ENCODE measurements at places on chromosomes 16 and 17.

GRCh38 chr16:71927383-71927782 lies 32.1 kb downstream of the IST1 start:
- DNase-seq: no peak

DNA sequence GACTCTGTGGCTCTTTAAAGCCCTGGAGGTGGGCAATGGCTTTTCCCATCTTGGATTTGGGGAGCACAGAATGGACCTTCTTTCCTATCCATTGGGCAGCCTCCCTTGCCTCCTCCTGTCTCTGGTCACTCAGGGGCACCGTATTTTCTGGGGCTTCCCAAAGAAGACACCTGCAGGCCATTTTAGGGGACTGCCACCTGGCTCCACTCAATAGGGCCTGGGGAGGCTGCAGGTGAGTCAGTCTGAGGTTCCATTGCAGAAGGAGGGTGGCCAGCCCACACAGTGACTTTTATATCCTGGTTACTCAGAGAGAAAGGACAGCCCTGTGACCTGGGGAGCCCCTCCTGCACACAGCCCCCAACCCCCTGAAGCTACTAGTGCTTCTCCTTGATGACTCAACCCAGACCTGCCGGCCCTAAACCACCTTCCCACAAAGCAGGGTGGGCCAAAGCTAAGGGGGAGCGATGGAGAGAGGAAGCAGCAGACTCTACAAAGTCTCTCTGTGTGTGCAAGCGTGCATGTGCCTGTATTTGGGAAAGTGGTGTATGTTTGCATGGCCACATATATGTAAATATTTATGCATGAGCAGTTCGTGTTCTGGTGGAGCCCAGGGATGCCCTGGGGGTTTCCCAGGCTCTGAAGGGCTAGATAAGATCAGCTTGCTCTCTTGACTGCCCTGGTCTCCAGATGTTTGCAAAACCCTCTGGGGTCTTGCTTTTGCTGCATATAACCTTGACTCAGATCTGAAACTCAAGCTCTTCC lies 5.0 kb downstream of the CX3CL1 start:
- DNase-seq: no peak

DNA sequence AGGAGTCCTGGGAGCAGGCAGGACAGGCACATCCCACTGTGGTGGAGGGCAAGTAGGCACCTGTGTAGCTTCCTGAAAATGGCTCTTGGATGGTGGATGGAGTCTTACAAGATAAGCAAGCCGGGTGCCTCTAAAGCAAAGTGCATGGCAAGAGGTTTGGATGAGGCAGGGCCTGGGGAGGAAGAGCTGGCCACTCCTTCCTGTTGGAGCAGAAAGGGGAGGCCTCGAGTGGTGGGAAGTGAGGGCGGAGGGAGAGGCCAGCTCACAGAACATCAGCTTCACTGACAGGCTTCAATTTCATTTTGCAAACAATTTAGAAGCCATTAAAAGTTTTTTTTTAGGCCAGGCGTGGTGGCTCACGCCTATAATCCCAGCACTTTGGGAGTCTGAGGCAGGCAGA lies 31.0 kb downstream of the CD300A start:
- DNase-seq: no peak

GRCh38 chr16:85369741-85370528 lies 243.2 kb upstream of the GSE1 start:
- no peak for DNase-seq

- no peak for DNase-seq
Measured at GRCh38 chr17:78678222-78678557, 101.0 kb upstream of the DNAH17 start.

GRCh38 chr17:51590071-51590656 lies 329.8 kb downstream of the UTP18 start:
- DNase-seq: no peak

DNA sequence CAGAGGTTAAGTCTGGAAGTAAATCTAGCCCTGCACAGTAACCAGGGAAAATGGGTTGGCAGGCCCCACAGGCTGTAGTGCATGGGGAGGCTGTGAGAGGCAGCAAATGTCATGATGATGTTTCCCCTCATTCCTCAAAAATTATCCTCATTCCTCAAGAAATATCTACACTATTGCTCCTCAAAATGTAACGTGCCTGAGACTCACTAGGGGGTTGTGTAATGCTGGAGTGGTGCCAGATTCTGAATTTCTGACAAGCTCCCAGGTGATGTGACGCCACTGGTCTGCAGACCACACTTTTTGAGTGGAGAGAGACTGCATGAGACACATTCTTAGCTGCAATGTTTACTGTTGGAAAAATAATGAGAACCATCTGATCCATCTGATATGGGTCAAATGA lies 1.2 kb upstream of the MPP3 start:
- DNase-seq: no peak

GRCh38 chr16:83952940-83953795 lies at the start of gene OSGIN1:
OSGIN1 (plus strand) TSS chr16:83953240; CDS start chr16:83957672, 4,432 bp downstream.
- DNase-seq: no peak

GRCh38 chr17:10754861-10755591 lies 25.2 kb upstream of the TMEM220 start:
- DNase-seq: no peak

DNA sequence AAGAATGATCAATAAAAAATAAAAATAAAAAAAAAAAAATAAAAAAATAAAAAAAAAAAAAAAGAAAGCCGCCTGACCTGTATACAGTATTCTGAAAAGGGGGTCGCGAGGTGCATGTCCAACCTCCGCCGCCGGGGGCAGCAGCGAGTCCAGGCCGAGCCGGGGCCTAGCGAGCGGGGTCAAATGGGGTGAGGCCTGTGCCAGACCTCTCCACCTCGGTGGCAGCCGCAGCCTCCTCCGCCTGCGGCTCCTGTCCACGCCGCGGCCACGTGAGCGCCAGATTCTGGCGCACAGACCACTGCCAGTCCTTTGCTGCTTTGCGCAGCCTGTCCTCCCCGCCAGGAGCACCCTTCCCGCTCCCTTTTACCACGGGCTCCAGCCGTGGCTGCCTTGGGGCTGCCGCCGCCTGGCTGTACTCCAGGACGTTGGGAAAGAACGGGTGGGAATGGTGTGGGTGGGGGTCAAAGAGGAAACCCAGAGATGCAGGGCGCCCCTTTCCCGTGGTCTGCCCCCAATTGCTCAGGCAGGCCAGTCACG lies 2.4 kb upstream of the BCKDK start:
- no peak for DNase-seq

- DNase-seq: no peak
Measured at GRCh38 chr16:65118871-65119270, 3.0 kb downstream of the CDH11 start.

All from NCI-H2081 treated with DMSO at 0.1 percent for 48 hours (cell line).